Activated naive CD4-positive, alpha-beta T cell treated with Interleukin-2 at 50 U/mL for 16 hours (primary cell): ENCODE measurements at places on chromosomes 12 and 14.

GRCh38 chr14:51933191-51933590 lies 56.2 kb upstream of the RTRAF start:
- no peak for DNase-seq

- peak; percentile 68 for DNase-seq
Measured at GRCh38 chr12:92551853-92552397, 150.9 kb upstream of the PLEKHG7 start.

GRCh38 chr14:32939254-32940065 lies 781 bp downstream of the NPAS3 start:
- DNase-seq: peak; percentile 11

GRCh38 chr14:77598366-77599070 lies 17.9 kb downstream of the SPTLC2 start:
- DNase-seq: no peak

- no peak for DNase-seq
Measured at GRCh38 chr14:58736606-58737005, 98.8 kb downstream of the DACT1 start.

- DNase-seq: no peak
Measured at GRCh38 chr14:62436261-62436660, 609.0 kb downstream of the KCNH5 start.

- DNase-seq: no peak
Measured at GRCh38 chr12:13811061-13811460, 170.3 kb downstream of the GRIN2B start.

DNA sequence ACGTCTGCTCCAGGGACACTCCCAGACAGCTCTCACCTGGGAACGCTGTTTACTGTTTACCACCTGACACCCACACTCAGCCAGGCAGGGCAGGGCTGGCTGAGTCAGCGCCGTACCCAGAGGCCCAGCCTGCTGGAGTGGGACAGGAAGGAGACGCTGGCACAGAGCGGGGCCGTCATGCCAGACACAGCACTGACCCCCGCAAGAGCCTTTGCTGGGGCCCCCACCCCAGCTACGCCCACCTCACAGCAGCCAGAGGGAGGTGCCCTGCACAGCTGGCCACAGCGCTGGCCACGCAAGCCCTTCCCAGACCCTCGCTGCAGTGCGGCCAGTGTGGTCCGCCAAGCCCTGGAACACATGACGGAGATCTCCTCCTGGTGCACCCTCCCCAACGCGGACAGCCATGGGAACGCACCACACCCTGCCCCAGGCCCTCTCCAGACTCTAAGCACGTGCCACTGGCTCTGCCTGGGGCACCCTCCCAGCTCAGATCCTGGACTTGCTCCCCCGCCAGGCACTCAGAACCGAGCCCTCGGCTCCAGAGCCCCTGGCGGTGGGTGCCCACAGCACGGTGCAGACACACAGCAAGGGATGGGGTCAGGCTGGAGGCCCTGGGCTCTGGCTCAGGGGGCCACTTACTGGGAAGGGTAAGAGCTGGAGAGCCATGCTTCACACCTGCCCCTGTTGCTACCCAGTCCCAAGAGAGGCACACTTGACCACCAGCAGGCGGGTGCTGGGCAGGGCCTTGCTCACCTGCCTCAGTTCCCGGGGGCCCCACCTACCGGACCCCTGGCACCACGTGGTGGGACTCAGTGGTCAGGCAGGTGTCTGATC lies 5.7 kb downstream of the AHNAK2 start:
- no peak for DNase-seq

GRCh38 chr14:29668201-29668600 lies 259.4 kb downstream of the PRKD1 start:
- DNase-seq: no peak

GRCh38 chr14:61106959-61107641 lies 126.1 kb downstream of the SLC38A6 start:
- DNase-seq: no peak

- no peak for DNase-seq
Measured at GRCh38 chr14:58353516-58354299, 42.0 kb upstream of the TOMM20L start.

GRCh38 chr12:66699738-66700482 lies 21.0 kb upstream of the GRIP1 start:
- no peak for DNase-seq

- no peak for DNase-seq
Measured at GRCh38 chr14:95662376-95663186, 23.6 kb upstream of the TCL1B start.

DNA sequence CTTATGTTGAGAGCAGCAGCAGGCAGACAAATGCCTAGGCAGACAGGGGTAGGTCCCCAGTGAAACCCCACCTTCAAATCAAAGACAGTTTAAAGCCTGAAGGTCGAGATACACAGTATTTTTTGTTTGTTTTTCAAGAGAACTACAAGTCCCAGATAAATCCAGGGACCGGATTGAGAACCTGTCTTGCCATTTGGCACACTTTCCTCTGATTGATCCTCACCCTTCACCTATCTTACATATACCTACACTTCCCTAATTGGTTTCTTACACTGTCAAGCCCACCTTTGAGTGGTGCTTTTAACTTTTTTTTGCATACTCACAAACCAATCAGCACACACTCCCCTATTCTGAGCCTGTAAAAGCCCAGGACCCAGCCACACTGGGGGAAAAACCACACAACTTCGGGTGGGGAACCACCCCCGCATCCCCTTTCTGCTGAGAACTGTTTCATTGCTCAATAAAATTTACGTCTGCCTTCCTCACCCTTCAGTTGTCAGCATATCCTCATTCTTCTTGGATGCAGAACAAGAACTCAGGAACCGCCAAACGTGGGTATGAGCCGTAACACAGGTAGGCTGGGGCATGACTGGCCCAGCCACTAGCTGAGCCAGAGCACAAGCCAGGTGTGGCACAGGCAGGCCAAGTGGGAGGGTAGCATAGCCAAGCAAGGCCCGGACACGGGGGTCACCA lies 11.1 kb downstream of the DICER1 start:
- DNase-seq: no peak

GRCh38 chr14:66085665-66086064 lies 400.5 kb upstream of the CCDC196 start:
- no peak for DNase-seq

- DNase-seq: peak; percentile 66
Measured at GRCh38 chr14:91114079-91115065, 499 bp downstream of the DGLUCY start.

GRCh38 chr14:30798516-30798915 lies 75.8 kb upstream of the COCH start:
- no peak for DNase-seq
